IMR-90 (cell line): ENCODE measurements at places on chromosomes 5 and 9. TPM values are rescaled to one million over a fixed set of nuclear protein-coding genes. Genes with fewer than 3 reads are reported as not detected.

DNA sequence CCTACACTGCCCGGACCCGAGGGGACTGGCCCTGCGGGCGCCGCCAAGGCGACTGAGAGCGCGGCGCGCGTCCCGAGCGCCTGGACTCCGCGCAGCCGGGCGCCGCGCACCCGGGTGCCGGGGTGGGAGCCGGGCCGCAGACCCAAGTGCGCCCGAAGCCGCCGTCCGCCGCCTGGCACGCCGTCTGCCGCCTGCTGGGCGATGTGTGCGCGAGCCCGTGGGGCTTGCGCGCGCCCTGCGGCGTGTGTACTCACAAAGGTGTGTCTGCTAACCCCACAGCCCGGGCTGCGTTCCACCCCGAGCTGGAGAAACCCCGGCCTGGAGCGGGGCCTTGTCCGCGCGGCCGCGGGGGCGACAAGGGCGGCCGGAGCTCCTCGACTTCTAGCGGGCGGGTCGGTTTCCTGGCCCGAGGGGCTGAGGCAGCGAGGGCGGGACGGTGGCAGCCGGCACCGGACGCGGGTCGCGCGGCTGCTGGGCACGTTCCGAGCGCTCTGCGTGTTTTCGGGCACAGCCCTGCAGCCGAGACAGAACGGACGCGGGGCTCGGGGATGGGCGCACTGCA, 1.1 kb upstream of the ZSWIM6 start:
- peak; percentile 78 for DNase-seq

- peak; percentile 92 for DNase-seq
Observed at GRCh38 chr5:172133359-172134029, 54.5 kb downstream of the STK10 start.

- no peak for DNase-seq
Observed at GRCh38 chr9:123586275-123586674, 230.3 kb downstream of the CRB2 start.

DNA sequence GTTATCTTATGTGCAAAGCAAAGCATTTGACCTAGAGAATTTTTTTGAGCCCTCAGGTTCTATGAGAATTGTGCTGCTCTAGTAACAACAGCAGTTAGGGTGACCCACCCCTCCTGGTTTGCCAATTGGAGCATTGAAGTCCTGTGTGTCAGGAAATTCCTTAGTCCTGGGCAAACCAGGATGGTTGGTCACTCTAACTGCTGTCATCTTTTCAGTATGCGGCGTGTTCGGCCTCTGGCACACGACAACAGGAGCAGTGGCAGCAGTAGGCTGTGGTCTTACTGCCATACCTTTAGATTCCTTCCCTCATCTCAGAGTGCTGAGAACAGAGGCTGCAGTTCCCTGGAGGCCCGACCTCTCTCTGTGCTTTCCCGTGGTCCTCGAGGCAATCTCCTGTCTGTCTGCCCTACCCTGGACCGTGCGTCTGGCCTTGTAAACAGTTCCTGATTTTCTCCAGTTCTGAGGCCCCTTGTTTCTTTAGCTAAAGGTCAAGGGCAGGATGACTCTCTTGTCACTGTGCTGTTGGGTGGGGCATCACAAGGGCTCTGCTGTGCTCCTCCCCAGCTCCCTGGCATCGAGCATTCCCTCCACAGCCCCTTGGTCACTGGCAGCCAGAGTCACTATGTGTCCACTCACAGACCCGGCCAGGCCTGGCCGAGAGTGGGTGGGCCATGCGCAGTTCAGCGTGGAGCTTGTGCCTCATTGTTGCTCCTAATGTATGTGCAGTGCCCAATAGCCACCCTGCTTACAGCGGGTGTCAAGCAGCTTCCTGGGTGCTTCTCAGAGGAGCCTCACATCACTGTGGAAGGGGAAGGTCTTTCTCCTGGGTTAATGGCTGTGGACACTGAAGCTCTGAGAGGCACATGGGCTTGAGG, 18.5 kb upstream of the COL15A1 start:
- DNase-seq: no peak

Gene S100Z
- total RNA-seq: not detected in 2 replicates

Gene FOXD4L3
- total RNA-seq: under 0.01 TPM in 1 of 2 replicates, not detected in the other

- no peak for DNase-seq
Observed at GRCh38 chr9:215631-216155, 1.0 kb downstream of the DOCK8 start.

GRCh38 chr9:135804581-135805421, 102.5 kb downstream of the CAMSAP1 start:
- DNase-seq: peak; percentile 52
